ENCODE measurements at places on chromosomes 5 and 9.
A peak's percentile ranks its signal among the peaks of the same experiment; 100 is the strongest.

- no peak for DNase-seq
These were observed 3.7 kb upstream of the PJA2 start for GRCh38 chr5:109413458-109413857.

- peak; percentile 26 for DNase-seq
These were observed 2.1 kb upstream of the RFESD start for GRCh38 chr5:95644351-95645042.

DNA sequence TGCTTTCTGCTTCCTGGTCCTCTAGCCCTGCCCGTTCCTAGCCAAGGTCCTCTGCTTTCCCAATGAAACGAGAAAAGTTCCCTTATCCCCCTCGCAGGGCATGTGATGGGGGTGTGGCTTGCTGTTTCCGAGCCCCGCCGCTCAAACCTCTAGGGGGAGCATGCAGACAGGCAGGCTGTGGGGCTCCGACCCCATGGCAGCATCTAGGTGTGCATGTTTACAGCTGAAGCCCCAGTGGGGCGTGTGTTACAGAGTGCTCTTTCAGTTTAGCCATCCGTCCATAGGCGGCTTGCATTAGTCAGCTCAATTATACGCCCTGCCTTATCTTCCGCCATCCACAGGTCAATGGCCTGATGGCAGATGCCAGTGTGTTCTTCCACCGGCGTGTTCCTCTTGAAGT is 48.3 kb upstream of the SPATA31E1 start:
- DNase-seq, result no peak

GRCh38 chr9:128684065-128684324 is 5.0 kb upstream of the SET start:
- no peak for DNase-seq

DNA sequence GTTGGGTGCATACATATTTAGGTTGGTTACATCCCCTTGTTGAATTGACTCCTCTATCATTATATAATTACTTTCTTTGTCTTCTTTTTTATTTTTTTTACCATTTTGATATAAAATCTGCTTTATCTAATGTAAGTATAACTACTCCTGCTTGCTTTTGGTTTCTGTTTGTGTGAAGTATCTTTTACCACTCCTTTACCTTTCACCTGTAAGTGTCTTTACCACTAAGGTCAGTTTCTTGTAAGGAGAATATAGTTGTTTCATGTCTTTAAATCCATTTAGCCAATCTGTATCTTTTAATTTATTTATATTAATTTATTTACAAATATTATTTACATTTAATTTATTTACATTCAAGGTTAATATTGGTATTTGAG is 33.0 kb downstream of the INSL4 start:
- no peak for DNase-seq

All from CD4-positive, alpha-beta T cell treated with Interferon gamma for 1 hour (primary cell).